ENCODE measurements at places on chromosomes 1 and 21. TPM values are rescaled to one million over a fixed set of nuclear protein-coding genes. Genes with fewer than 3 reads are reported as not detected.

- no peak for DNase-seq
These were observed 79.4 kb downstream of the TGFB2 start for GRCh38 chr1:218424502-218424901.

- no peak for DNase-seq
These were observed 6.2 kb upstream of the BTG2 start for GRCh38 chr1:203299169-203299568.

GRCh38 chr1:230495076-230495475, 68.9 kb upstream of the PGBD5 start:
- no peak for DNase-seq

DNA sequence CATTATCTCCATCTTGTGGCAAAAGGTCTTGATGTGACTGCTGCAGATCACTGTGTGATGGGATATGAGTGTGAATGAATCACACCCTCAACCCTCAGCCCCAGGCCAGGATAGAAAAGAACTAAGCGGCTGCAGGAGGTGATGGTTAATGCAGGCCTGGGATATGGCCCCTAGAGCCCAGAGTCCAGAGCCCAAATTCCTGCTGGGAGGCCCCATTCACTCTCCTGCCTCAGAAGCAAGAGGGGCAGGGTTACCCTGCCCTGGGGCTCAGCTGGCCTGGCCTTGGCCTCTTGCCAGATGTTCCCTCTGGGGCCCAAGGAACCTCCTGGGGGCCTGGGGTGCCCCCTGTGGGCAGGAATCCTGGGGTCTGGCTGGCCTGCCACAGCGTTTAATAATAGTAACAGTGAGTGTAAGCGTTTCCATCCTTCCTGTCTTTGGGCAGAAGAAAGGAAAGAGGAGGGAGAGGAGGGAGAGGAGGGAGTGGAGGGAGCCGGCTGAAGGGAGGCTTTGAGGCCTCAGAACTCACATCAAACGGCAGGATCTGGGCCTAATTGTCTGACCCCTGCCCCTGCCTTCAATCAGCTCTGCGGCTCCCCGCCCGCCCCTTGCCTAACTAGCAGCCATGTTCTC, 26.2 kb downstream of the DMAP1 start:
- DNase-seq, result no peak

- no peak for DNase-seq
These were observed 35.8 kb downstream of the C1orf21 start for GRCh38 chr1:184422490-184423233.

GRCh38 chr1:8394456-8395321, 76.8 kb downstream of the SLC45A1 start:
- DNase-seq, result no peak

- no peak for DNase-seq
These were observed 14.3 kb downstream of the XPR1 start for GRCh38 chr1:180646093-180646492.

DNA sequence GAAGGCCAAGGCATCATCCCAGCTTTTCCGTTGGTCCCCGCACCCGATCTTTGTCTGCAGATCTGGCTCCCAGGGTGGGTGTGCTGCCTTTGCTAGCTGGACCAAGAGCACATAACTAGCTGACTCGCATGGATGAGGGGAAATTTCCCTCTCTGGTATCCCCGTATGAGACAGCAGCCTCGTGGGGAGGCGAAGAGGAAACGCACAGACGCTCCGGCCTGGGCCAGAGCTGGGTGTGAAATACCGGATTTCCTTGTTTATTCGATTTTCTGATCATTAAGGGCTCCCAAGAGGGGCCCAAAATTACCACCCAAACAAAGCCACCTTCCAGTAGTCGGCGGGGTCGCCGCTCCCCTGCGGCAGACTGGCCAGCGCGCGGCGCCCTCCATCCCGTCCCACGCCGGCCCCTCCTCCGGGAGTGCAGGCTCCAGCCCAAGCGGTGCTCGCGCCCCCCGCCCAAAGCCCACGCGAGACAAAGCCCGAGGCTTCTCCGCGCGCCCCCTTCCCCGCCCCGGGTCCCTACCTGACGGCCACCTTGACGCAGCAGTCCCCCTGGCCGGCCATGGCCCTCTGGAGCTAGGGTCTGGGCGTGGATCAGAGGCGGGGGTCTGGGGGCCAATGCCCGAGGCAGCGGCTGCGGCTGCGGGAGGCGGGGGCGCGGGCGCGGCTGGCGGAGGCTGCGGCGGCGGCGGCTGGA, 546 bp downstream of the KIF21B start:
- DNase-seq, result no peak

GRCh38 chr1:203165101-203165799, 10.4 kb downstream of the MYBPH start:
- DNase-seq, result no peak

GRCh38 chr1:174160109-174160473, 771 bp downstream of the RABGAP1L start:
- DNase-seq, result peak; percentile 6

DNA sequence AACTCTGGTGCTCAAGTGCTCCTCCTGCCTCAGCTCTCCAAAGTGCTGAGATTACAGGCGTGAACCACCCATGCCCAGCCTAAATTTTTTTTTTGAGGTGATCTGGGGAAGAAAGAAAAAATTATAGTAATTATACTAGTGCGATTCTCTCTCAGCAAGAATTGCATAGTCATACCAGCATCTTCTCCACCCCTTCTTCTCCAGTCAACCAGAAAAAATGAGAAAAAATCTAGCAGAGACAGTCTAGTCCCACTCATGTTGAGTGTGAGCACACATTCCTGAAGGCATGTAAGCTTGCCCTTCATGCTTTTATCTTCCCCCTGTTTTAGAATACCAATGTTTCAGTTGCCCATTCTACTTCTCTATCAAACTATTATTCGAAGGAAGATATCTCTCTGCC, 207.6 kb downstream of the S1PR1 start:
- no peak for DNase-seq

GRCh38 chr1:236020359-236021219, 44.3 kb downstream of the NID1 start:
- no peak for DNase-seq

DNA sequence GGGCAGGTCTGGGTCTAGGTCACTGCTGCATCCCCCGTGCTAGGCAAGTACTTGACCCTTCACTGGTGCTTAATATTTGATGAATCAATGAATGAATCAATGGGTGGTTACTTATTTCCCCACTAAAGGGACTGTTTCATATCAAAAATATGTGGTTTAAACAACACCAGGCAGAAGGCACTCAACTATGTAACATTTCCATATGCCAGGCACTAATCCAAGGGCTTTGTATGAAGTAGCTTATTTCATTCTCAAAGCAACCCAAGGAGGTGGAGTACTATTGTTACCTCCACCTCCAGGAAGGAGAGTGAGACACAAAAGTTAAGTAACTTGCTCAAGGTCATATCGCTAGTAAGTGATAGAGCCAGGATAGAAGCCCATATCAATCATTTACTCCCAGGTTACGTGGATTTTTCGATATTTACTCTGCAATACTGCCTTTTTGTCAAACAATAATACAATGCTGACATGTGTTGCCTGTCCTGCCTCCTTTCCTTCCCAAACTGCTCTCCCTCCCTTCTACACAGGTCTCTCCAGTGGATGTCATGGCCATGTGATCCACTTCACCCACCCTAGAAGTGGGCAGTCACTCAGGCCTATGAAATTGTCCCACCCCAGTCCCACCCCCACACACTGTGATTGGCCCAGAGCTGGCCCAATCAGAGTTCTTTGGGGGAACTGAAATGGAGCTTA, 142.8 kb downstream of the ETS2 start:
- no peak for DNase-seq

- no peak for DNase-seq
These were observed 144.4 kb downstream of the PTBP2 start for GRCh38 chr1:96865731-96866685.

- DNase-seq, result peak; percentile 48
These were observed 941 bp downstream of the ELAVL4 start for GRCh38 chr1:50109647-50110075.

- DNase-seq, result peak; percentile 65
These were observed 20.8 kb upstream of the GBP1 start for GRCh38 chr1:89085781-89086180.

DNA sequence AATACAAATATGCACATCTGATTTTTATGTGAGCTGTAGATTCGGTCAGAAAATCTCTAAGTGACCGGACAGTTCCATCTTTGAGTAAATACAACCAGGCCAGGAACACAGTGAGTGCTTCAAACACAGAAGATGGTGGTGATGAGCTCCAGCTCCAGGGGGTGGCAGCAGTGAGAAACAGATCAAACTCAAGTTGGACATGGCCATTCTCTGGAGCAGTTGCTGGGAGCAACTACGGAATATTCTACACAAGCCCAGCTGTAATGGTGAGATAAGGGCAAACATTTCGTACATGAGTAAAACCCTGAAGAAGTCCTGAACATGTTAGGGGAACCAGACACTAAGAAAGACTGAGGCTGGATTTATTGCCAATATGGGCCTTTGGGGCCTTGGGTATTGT, 100.7 kb downstream of the BARHL2 start:
- DNase-seq, result no peak

The AMPD1 gene
- not detected for polyA plus RNA-seq
